ENCODE measurements at places on chromosomes 2 and 18.
A peak's percentile ranks its signal among the peaks of the same experiment; 100 is the strongest.

- DNase-seq = no peak
These were observed 155.0 kb upstream of the PXDN start for GRCh38 chr2:1899396-1899730.

DNA sequence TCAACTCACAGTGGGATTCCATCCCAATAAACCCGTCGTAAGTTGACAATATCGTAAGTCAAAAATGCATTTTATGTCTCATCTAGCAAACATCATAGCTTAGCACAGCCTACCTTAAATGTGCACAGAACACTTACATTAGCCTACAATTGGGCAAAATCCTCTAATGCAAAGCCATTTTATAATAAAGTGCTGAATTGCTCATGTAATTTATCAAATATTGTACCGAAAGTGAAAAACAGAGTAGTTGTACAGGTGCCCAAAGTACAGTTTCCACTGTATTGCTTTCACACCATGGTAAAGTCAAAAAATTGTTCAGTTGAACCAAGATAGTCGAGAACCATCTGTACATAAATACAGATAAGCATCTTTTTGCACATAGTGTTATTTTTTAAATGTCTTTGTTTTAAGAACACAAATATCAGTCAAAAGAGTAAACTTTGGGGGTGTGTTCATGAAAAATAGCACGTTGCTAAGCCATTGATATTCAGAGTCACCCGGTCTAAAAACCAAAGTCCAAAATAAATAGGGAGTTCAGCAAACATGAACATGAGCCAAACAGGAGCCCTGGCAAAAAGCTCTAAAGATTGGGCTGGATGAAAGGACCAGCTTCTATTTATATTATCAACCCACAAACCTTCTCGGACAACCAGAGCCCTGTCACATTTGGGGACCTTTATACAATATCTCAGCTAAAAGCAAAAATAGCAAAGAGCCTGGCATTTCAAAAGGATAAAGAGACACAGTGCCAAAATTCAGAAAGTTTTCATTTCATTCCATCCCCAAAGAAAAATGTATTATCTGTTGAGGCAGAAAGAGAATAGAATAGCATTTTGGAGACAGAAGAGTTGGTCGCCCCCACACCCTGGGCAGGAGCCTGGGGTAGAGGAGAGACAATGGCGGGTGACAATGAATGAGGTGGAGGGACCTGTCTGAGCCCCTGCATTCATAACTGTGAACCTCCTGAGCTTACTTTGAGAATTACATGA, 105.9 kb upstream of the SH3BP4 start:
- DNase-seq = no peak

DNA sequence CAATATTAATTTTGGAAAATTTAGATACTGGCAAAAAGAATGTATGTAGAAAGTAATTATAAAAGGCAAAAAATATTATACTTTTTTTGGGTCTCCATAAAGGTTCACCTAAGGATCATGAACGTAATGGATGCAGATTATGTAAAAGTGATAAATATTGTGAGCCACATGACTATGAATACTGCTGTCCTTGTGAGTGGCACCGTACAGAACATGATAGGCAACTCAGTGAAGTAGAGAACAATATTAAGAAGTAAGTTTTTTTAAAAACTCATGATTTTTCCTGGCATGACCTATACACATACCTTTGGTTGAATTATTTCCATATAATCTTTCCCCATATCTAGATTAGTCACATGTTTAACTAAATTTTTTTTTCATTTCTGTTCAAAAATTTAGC, 18.6 kb downstream of the GEN1 start:
- DNase-seq = no peak

- no peak for DNase-seq
These were observed 5.0 kb upstream of the IL18RAP start for GRCh38 chr2:102417946-102418345.

GRCh38 chr18:31648966-31649429, 35.4 kb downstream of the B4GALT6 start:
- DNase-seq = peak; percentile 28

- DNase-seq = no peak
These were observed 89.6 kb downstream of the ACAA2 start for GRCh38 chr18:49723648-49724180.

DNA sequence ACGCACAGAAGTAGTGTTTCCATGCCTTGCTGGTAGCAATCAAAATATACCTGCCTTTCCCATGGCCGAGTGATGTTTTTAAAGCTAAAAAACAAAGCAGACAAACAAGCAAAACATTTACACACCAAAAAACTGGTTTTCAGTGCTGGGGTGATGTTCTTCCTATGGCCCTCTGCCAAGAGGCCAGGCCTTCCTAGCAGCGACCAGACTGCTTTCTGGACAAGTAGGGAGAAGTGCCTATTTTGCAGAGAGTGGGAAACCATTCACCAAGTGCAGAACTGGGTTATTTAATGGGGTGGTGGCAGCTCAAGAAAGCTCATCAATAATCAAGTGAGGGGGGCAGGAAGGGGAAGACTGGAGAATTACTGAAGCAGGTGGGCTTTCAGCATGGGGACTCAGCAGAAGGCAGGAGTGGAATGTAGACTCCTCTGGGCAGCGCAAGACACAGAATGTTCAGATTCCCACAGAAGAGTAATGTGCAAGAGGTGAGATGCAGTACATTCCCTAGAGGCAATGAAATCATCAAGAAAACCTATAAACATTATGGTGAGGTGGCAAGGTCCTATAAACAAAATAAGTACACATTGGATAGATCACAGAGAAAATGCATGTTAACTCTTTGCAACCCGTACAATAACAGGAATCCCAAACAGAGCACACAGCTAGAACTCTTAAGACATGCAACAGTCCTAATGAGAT, 44.0 kb downstream of the CPO start:
- no peak for DNase-seq

- peak; percentile 71 for DNase-seq
These were observed 159.4 kb upstream of the FOSL2 start for GRCh38 chr2:28233164-28233676.

GRCh38 chr2:10043256-10043905, at the start of gene KLF11:
TSS of gene KLF11 (plus strand) at chr2:10043550. CDS start at chr2:10043717, 167 bp downstream.
- peak; percentile 87 for DNase-seq

- peak; percentile 54 for DNase-seq
These were observed 68.0 kb downstream of the RNF152 start for GRCh38 chr18:61824733-61825363.
